T follicular helper cell (primary cell): ENCODE measurements at places on chromosomes 12 and 14.

DNA sequence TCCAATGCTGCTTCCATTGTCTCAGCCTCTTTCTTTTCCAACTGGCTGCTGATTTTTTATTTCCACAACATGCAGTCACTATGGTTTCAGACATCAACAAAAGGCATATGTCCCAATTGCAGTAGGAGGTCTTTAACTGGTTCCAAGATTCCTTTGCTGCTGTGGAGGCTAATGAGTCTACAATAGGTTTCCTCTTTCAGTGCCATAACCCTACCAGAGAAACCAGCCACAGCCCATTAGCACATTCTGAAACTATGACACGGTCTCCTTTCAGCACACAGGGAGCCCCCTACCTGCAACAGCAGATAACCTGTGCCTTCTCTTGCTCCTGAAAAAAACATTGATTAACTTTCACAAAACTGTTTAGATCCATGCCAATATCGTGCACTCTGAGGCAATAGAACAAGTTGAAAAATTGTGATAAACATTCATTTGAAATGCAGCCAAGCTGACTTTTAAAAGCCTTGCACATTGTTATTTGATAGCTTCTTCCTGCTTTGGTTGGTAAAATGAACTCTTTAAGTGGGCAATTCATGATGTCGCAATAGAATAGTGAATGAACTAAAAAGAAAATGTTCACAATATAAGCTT is 32.4 kb downstream of the PLEKHG7 start:
- DNase-seq = no peak

GRCh38 chr14:68792979-68793733 is at the start of gene ZFP36L1:
TSS of gene ZFP36L1 (minus strand) at chr14:68793067. CDS start at chr14:68792938, 129 bp downstream.
- DNase-seq = peak; percentile 93

- no peak for DNase-seq
These were observed 41.6 kb downstream of the LRRC74A start for GRCh38 chr14:76867516-76868453.

GRCh38 chr14:58138714-58139482 is 13.1 kb downstream of the ARMH4 start:
- no peak for DNase-seq

- DNase-seq = peak; percentile 5
These were observed at the start of gene OAS1 for GRCh38 chr12:112906712-112907414. TSS of gene OAS1 (plus strand) at chr12:112906962. CDS start at chr12:112907040, 78 bp downstream.

GRCh38 chr12:97063292-97063935 is 156.4 kb downstream of the NEDD1 start:
- DNase-seq = no peak

- no peak for DNase-seq
These were observed 134.1 kb downstream of the GPHN start for GRCh38 chr14:66641861-66642635.

DNA sequence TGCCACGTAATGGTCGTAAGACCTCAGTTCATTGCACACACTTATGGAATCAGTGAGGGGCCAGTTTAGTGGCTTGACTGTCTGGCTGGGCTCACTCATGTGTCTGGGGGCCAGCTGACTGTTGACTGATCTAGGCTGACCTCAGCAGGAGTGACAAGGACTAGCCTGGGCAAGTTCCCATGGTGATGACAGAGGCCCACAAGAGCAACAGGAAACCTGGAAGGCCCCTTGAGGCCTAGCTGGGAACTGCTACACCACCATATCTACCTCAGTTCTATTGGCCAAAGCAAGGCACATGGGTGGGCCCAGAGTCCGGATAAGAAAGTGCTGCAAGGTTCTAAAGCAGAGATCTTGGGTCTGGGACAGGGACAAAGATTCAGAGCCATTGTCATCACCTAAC is 21.3 kb upstream of the RFLNA start:
- no peak for DNase-seq

DNA sequence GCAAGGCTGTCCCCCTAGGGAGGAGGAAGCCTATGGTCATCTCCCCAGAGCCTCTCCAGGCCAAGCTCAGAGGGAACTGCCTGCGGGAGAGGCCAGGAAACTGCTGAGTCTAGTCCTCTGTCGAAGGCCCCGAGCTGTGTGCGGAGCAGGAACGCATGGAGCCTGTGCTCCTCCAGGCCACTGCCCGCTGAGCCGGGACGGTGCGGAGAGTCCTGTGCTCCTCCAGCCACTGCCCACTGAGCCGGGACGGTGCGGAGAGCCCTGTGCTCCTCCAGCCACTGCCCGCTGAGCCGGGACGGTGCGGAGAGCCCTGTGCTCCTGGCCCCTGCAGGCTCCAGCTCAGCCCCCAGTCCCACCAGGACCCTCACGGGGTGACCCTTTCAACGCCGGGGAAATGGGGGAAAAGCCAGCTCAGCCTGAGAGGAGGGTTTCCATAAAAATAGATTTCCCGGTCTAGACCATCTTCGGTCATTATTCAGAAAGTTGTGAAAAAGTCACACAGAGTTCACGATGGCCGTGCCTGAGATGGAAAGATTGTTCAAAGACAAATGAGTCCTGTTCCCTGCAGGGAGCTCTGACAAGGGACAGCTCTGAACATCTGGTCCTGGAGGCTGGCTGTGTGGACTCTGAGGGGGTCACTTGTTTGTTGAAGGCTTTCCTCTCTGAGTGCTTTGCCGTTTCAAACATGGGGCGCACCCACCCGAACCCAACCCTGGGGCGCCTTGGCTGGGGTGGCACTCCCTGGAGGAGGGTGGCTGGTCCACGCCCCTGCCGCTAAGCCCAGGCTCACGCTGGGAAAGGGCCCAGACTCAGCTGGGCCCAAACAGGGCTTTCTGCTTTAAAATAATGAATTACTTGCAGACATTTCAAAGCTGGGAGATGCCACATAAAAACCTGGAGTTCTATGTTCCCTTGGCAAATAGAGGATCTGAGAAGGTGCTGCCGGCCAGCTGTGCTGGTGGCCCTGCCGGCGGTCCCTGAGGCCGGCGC is 85.5 kb downstream of the ADGRD1 start:
- DNase-seq = no peak

DNA sequence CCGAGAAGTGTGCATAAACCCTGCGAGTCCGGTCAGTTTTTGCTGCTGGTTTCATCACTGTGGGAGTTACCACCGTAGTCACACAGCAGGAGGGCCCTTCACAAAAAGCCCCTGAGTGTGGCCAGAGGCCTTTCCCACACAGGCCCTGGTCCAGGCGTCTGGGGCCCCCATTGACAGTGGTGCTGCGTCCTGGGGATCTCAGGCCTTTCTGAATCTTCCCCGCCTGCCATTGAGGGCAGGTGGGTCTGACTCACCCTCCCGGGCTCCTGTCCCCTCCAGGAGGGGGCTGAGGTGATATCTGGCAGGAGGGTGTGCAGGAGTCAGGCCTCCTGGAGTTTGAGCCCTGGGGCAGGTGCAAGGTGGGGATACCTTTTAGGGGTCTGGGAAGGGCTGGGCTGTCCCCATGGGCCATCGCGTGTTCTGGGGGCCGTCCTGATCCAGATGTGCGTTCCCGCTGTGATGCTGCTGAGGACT is 358.5 kb downstream of the TMEM121 start:
- DNase-seq = no peak

GRCh38 chr12:77847680-77848431 is 17.2 kb downstream of the NAV3 start:
- DNase-seq = no peak

DNA sequence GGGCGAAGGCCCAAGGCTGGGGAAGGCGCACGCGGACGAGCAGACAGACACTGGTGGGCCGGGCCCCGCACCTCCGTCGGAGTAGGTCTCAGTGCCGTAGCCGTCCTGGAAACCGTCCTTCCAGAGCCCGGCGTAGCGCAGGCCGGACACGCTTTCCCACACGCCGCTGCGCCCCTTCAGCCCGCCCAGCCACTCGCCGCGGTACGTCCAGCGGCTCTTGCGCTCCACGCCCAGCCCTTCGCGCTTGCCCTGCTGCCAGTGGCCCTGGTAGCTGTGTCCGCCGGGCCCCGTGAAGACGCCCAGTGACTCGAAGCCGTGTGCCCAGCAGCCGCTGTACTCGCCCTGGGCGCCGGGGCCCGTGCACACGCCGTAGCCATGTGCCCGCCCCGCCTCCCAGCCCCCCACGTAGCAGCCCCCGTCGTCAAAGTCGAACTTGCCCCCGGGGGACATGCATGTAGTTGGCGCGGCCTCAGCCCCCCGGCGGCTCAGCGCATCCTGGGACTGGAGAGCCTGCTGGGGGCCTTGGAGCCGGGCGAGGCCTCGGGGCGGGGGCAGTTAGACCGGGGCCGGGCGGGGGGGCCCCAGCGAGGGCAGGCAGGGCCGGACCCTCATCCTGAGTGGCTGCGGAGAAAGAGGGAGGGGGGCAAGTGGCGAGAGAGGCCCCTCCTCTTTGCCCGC is 1.4 kb downstream of the JPH4 start:
- DNase-seq = no peak

GRCh38 chr14:100306998-100307765 is 938 bp upstream of the SLC25A29 start:
- DNase-seq = no peak

DNA sequence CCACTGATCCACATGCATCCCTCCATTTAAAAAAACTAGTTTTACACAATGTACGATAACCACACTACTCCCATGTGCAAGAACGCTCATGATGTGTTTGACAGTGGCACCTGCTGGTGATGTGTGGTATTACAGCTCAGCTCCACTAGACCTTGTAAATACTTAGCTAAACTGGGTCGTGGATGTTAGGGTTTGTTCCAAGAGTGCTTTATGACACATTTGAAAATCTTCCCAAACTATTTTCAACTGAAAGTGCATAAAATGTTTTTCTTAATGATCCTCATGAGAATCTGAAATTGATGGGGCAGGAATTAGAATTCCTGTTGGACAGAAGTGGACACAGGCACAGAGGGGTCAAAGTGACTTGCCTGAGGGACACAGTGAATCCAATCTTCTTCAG is 99.2 kb downstream of the SCARB1 start:
- DNase-seq = no peak

GRCh38 chr12:114448618-114448933 is 42.6 kb upstream of the TBX5 start:
- no peak for DNase-seq

- DNase-seq = no peak
These were observed 232.9 kb downstream of the ATXN7L3B start for GRCh38 chr12:74770552-74770951.

DNA sequence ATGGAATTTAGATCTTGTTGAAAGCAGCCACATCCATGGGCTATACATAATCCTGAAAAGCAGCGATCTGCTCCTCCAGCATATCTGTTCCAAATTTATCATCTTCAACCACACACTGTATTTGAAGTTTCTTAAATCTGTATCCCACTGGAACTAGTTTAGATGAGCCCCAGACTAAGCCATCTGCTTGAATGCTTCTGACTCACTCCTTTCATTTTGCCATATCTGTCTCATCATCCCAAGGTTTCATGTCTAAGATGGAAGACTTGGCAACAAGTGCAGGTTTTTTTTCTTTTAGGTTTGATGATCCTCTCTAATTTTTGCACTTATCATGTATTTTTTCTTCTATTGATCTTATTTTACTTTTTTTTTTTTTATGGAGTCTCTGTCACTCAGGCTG is 54.4 kb upstream of the TMEM263 start:
- DNase-seq = no peak

DNA sequence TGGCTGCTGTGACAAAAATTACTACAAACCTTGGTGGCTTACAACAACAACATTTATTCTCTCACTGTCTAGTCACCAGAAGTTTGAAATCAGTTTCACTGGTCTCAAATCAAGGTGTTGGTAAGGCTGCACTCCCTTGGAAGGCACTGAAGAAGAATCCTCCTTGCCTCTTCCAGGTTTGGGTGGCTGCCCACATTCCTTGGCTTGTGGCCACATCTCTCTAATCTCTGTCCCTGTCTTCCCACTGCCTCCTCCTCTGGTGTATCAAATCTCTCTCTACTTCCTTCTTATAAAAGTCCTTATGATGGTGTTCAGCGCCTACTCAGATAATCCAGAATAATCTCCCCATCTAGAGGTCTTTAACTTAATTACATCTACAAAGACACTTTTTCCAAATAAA is 31.0 kb downstream of the PLCZ1 start:
- no peak for DNase-seq

DNA sequence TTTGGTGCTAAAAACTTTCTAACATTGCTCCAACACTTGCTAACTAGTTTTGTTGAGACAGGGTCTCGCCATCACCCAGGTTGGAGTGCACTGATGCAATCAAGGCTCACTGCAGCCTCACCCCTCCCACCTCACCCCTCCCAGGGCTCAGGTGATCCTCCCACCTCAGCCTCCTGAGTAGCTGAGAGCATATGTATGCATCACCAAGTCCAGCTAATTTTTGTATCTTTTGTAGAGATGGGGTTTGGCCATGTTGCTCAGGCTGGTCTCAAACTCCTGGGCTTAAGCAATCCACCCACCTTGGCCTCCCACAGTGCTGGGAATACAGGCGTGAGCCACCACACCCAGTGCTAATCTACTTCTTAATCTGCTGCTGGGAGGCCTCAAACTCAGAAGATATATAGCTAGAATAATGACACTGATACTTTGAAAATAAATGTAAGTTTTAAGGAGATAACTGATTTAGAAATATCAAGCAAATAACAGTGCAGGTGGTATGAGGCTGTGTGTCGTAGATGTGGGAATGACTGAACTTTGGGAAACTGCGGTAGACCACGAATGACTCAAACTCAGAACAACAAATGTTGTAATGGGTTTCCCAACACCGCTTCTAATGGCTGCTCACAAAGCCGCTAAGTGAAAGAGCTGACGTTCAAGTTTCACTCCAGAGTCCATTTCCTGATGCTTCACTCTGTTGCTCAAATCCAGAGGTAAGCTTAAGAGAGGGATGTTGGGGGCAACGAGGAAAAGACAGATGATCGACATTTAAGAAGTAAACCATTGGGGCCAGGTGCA is 10.0 kb downstream of the TMCC3 start:
- no peak for DNase-seq

DNA sequence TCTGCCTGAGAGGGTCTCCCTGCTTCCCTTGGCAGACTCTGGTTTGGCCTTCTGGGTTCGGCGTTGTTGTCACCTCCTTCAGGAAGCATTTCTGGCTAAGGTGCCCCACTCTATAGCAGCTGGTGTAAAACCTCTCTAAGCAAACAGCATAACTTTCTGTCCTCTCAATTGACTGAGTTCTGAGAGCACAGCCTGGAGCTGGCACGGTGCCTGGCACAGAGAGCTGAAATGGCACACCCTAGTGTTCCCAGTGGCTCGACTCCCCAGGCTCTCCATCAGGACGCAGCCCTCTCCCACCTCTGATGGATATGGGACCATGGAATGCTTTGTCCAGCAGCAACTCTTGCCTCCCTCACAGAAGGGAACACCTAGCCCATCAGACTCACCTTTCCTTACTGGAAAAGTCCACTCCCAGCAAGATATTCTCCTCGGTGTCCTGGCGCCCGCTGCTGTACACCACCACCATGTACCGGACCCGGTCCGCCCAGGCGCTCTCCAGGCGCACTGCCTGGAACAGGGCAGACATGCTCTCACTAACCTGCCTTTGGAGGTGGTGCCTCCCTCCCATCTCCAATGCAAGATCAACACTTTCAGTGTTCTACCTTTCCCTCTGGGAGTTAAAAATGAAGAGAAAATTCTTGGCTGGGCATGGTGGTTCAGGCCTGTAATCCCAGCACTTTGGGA is 40.6 kb downstream of the SSH1 start:
- DNase-seq = no peak

GRCh38 chr14:74249433-74250375 is 10.5 kb downstream of the VSX2 start:
- DNase-seq = no peak
